ENCODE measurements at places on chromosomes 16 and 17.

DNA sequence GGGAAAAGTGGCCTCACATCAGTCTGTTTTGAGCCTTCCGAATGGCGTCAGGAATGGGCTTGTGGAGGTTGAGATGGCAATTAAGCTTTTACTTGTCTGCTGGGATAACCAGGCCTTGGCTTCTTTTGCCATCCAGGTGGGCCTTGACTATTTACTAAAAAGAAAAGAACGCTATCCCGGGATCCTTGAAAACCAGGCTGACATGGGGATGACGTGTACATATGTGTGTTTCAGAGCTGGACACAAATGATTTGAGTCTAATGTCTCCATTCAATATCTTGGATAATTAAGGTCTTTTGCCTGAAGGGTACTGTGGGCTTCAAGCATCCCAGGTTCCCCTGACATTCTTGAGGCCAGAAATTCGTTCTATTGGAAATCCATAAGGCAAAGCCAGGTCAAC is 32.6 kb upstream of the HOXB13 start:
- no peak for DNase-seq

- no peak for DNase-seq
Measured at GRCh38 chr17:49349541-49349940, 12.5 kb downstream of the ZNF652 start.

- no peak for DNase-seq
Measured at GRCh38 chr17:77829843-77830799, 128.4 kb upstream of the TNRC6C start.

DNA sequence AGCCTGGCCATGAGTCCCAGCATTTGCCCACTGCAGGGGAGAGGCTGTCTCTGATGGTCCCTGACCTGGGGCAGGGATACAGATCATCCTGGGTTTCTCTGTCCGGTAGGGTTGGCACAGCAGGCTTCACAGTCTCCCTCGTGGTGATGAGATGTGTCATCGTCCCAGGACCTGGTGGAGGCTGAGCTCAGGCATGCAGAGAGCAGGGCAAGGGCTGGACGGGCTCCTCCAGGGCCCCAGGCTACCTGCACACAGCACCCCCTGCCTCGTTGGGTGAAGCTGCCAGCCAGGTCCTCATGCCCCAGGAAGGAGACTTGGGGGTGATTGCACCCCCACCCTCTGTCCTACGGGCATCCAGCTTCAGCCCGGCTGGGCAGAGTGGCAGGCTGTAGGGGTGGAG is 155.8 kb upstream of the GSE1 start:
- DNase-seq, result no peak

DNA sequence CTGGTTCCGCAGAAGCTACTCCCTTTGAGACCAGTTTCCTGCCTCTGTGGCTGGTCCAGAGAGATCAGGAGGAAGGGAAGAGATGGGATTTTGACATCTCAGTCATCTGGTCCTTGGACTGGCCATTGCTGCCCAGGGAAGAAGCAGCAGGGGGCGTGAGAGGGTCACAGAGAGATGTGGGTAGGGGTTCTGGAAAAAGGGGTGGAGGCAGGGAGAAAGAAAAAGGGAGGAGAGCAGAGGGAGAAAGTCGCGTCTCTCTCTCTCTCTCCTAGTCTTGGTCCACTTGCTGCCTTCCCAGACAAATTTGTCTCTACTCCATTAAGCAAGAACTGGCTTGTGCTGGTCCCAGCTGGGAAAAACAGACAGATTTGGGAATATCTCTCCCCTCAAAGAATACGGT is 4.4 kb downstream of the SHBG start:
- DNase-seq, result peak; percentile 45

- no peak for DNase-seq
Measured at GRCh38 chr17:50890675-50891516, 24.7 kb upstream of the TOB1 start.

- DNase-seq, result no peak
Measured at GRCh38 chr16:58495521-58496331, 4.2 kb upstream of the NDRG4 start.

- no peak for DNase-seq
Measured at GRCh38 chr17:13525876-13526275, 75.9 kb downstream of the HS3ST3A1 start.

GRCh38 chr17:36024106-36024869 is 6.5 kb upstream of the CCL23 start:
- DNase-seq, result no peak

- DNase-seq, result no peak
Measured at GRCh38 chr16:88970050-88970449, 7.0 kb downstream of the CBFA2T3 start.

- DNase-seq, result no peak
Measured at GRCh38 chr16:75742424-75743047, 16.2 kb upstream of the CPHXL start.

GRCh38 chr16:31110106-31111034 is 2.2 kb downstream of the BCKDK start:
- DNase-seq, result no peak

DNA sequence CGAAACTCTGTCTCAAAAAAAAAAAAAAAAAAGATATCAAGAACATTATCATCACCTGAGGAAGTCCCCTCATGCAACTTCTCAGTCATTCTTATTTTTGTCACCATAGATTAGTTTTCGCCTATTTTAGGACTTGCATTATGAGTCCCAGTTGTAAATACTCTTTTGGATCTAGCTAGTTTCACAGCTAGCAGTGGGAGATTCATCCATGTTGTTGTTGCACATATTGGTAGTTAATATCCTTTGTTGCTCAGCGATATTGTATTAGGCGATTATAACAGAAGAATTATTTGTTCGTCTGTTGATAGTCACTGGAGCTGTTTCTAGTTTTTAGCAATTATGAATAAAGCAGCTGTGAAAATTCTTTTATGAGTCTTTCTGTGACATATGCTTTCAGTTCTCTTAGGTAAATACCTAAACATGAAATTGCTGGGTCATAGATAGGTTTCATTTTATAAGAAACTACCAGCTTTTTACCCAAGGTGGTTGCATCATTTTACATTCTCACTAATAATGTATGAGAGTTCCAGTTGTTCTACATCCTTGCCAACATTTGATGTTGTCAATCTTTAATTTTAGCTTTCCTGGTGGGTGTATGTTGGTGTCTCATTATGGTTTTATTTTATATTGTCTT is 40.7 kb upstream of the MAP3K14 start:
- no peak for DNase-seq

DNA sequence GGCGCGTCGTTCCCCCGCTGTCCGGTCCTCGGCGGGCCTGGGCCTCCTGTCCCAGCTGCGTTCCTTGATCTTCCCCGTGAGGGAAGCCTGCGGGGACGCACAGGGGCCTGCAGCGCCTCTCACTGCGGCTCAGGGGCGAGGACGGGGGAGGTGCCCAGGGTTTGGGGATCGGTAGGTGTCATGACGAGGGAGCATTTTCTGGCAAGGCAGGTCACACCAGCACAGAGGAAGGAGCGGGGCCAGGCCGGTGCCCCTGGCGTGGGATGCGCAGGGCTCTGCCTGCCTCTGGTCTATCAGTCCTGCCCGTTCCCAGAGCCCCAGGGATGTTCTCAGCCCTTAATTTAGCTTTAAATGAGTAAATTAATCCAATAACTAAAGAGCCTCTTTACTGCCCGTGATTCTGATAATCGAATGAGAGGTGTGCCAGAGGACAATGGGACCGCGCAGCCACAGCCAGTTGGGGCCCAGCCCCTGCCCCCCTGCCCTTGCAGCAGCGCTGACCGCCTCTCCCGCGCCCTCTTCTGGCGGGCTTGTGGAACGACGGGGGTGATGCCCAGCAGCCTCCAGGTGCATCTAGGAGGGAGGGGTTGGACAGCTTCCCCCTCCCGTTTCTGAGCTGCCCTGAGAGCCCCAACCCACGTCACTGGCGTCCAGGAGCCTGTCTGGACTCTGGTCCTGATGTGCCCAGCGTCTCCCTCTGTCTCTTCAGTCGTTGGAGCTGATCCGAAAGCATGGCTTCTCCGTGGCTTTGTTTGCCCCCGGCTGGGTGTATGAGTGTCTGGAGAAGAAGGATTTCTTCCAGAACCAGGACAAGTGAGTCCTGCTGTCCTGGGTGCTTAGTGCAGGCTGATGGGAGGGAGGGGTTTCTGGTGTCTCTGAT is 7.9 kb downstream of the ENGASE start:
- DNase-seq, result no peak

- DNase-seq, result no peak
Measured at GRCh38 chr16:87575027-87575804, 27.1 kb upstream of the JPH3 start.

- DNase-seq, result no peak
Measured at GRCh38 chr16:57564571-57565270, 22.3 kb downstream of the ADGRG5 start.

- peak; percentile 93 for DNase-seq
Measured at GRCh38 chr17:7685533-7686221, 1.6 kb downstream of the TP53 start.

DNA sequence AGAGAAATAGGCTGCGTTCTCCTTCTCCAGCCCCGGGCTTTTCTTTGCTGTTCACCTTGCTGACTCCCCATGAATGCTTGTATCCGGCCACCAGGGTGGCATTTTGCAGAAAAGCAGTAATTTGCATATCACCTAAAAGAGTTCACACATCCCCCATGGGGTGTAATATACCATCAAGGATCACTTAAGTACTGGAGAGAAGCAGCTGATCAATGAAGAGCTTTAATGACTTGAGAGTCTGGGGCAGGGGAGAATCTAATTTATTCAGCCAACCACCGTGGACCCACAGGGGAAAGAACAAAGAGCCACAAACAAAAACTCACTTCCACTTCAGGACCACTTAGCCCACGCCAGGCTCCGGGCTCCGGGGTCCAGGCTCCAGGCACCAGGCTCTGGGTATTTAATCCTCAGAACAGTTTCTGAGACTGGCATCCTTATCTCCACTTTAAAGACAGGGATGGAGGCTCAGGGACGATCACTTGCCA is 33.9 kb upstream of the SEC14L1 start:
- DNase-seq, result no peak

GRCh38 chr17:60170835-60171752 is 21.3 kb downstream of the CA4 start:
- no peak for DNase-seq

- DNase-seq, result no peak
Measured at GRCh38 chr16:64365448-64365931, 756.4 kb downstream of the CDH11 start.

DNA sequence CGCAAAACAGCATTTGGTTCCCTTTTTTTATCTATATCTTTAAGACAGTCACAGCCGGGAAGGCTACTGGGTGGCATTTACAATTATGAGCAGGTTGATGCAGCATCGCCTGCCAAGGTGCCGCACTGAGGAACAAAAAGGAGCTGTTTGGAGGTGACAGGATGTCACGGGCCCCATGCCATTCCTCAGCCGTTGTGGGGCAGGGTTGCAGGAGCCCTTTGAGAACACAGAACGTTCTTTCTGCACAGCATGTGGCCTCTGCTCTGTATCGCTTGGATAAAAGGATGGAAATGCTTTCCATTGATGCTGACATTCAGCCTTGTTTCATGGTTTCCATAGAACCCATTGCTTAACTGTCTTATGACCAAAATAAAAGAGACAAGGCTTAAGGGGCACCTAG is 141.9 kb upstream of the CDH5 start:
- DNase-seq, result no peak

DNA sequence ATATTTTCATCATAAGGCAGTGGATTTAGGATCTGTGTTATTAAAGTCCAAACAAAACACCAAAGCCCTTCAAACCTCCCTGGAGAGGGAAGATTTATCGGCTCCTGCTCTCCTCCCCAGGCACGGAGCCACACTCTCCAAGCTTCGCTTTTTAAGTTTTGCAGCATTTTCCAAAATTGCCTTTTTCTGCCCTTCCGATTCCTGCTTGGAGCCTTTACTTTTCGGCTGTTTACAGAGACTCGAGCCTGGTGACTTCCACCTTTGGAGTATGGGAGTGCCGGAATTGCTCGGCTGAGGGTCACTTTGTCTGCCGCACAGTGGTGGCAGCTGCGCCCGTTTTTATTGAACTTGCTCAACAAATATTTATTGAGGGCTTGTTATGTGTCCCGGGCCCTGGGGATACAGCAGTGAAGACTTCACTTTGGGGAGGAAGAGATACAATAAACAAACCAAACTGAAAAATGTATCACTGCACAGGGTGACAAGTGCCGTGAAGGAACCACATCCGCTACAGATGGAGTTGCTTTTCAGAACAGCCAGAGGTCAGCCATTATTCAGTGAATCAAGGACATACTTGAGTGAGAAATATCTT is 185.5 kb downstream of the NTN1 start:
- no peak for DNase-seq

DNA sequence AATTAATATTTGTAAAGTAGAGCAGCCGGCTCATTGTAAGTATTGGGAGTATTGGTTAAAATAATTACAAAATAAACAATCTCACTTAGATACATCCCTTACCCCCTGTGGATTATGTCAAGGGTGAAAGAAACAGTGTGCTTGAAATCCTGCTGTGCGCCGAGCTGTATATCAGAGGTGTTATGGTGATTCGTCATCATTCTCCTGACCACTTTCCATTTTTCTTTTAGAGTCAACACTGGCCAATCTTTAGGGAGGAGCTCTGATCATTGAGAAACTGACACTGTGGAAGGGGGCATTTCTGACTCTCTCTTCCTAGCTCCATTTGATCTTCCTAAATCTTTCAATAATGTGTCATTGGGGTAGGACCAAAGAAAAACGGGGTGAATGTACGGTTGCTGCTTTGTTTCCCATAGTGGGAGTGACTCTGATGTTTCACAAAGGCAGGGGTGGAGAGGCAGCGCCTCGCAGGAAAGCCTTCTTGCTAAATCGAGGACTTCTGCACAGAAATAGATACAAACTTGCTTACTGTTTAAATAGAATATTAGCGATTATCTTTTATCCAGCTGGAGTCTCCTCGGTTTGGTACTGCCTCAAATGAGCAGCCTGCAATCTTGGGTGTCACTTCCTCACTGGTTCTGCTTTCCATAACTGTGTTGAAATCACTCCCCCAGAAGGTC is 123.4 kb downstream of the PRKCB start:
- no peak for DNase-seq

GRCh38 chr17:79164913-79165695 is 90.5 kb downstream of the ENGASE start:
- DNase-seq, result no peak

DNA sequence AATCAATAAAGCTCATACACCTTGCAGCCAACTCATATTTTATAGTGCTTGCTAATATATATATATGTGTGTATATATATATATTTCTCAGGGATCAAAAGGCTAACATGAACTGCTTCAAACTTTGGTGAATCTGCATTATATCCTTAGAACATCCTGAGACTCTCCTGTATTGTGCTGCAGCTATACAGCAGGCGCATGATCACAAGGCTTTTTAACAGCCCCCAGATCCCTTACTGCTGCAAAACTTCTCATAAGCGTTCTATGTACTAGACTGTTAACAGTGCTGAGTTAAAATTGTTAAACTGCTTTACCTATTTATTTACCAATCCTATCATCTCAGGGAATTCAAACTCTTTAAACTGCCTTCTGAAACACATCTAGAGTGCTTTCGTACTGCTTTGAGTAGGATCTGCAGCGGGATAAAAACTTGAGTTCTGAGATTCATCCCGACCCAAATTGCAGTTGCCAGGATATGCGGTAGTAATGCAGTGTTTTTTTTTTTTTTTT is 1.3 kb downstream of the GPATCH8 start:
- no peak for DNase-seq

- DNase-seq, result no peak
Measured at GRCh38 chr17:33127706-33128105, 136.1 kb downstream of the SPACA3 start.

GRCh38 chr17:55601874-55602364 is 90.7 kb upstream of the SMIM36 start:
- peak; percentile 23 for DNase-seq

- DNase-seq, result no peak
Measured at GRCh38 chr17:37490022-37490587, 414 bp downstream of the DUSP14 start.

- DNase-seq, result no peak
Measured at GRCh38 chr17:38562215-38562569, 43.6 kb downstream of the SRCIN1 start.

GRCh38 chr17:1560101-1560857 is 2.3 kb downstream of the PITPNA start:
- DNase-seq, result no peak
